ENCODE measurements at places on chromosomes 16 and 17. TPM values are rescaled to one million over a fixed set of nuclear protein-coding genes. Genes with fewer than 3 reads are reported as not detected.
A peak's percentile ranks its signal among the peaks of the same experiment; 100 is the strongest.

DNA sequence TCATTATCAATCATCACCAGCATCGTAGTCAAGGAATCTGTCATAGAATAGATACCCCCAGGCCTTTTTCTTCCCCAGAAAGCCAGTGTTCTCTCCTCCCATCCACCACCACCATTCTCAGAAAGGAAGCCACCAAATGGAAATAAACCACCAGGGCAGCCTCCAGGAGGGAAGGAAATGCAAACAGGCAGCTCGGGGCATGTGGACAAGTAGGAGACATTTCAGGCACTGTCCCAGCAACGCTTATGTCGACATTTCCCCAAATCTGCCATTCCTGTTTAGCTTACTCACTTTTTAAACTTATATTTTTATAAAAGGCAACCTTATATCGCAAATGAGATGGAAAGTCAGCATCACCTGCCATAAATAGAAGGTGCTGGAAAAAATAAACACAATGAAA is 15.8 kb downstream of the EMP2 start:
- DNase-seq = no peak
- no peak overlapping the region for H3K4me3 ChIP-seq
- peaks cover 3% of the 10 kb centered on the region for H3K4me1 ChIP-seq
- 0 out of 2 replicates have a peak, but pooled peaks cover 3% of the 10 kb centered on the region for H3K36me3 ChIP-seq
- no peak overlapping the region for H3K27ac ChIP-seq

GRCh38 chr17:57982452-57983170 is 5.4 kb downstream of the VEZF1 start:
- peaks cover 31% of the 10 kb centered on the region for H3K4me1 ChIP-seq
- no peak overlapping the region for H3K4me3 ChIP-seq
- DNase-seq = no peak
- no peak overlapping the region for H3K27ac ChIP-seq

DNA sequence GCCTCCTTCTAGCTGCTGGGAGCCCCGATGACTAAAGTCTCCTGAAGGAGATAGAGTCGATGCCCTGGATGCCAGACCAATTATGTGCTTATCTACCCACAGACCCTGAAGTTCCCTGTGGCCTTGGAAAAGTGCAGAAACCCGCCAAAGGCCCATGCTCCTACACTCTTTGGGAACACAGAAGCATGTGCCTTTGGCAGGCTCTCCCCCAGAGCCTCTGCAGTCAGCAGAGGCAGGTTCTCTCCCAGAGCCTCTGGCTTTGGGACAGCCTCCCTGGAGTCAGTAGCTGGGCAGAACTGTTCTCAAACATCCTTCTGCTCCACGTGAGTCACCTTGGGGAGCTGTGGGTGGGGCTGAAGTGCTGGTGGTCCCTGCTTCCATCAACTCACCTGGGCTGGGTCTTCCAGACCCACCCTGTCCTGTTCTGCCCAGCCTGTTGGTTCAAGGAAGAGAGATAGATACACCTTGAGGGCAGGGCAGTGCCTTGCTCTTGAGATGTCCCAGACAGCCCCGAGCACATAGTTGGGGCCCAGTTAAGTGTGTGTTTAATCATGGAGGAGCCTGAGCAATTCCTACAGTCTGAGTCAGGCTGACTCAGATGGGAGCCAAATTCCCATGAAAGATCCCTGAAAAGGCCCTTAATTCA is 3.2 kb upstream of the CDK5RAP3 start:
- peaks cover 27% of the 10 kb centered on the region for H3K4me1 ChIP-seq
- H3K27ac ChIP-seq = peak overlapping the region; percentile 90
- H3K36me3 ChIP-seq = no peaks in the 10 kb centered on the region
- DNase-seq = peak; percentile 92
- H3K27me3 ChIP-seq = no peaks in the 10 kb centered on the region

DNA sequence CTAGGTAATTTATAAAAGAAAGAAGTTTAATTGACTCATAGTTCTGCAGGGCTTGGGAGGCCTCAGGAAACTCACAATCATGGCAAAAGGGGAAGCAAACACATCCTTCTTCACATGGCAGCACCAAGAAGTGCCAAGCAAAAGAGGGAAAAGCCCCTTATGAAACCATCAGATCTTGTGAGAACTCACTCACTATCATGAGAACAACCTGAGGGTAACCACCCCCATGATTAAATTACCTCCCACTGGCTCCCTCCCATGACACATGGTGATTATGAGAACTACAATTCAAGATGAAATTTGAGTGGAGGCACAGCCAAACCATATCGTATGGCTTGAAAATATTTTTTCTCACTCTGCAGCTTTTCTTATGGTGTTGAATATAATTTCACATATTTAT is 151.7 kb downstream of the ANKFN1 start:
- no peaks in the 10 kb centered on the region for H3K27me3 ChIP-seq
- H3K36me3 ChIP-seq = no peaks in the 10 kb centered on the region
- H3K27ac ChIP-seq = no peak overlapping the region
- H3K4me3 ChIP-seq = no peak overlapping the region
- 0 out of 2 replicates have a peak, but pooled peaks cover 6% of the 10 kb centered on the region for H3K4me1 ChIP-seq
- no peak for DNase-seq

Gene TBC1D3K
- total RNA-seq = not detected

Gene CMTM1
- total RNA-seq = 2.1 TPM

Data from GM23248 (cell line).